ENCODE measurements at places on chromosomes 1 and 21.

DNA sequence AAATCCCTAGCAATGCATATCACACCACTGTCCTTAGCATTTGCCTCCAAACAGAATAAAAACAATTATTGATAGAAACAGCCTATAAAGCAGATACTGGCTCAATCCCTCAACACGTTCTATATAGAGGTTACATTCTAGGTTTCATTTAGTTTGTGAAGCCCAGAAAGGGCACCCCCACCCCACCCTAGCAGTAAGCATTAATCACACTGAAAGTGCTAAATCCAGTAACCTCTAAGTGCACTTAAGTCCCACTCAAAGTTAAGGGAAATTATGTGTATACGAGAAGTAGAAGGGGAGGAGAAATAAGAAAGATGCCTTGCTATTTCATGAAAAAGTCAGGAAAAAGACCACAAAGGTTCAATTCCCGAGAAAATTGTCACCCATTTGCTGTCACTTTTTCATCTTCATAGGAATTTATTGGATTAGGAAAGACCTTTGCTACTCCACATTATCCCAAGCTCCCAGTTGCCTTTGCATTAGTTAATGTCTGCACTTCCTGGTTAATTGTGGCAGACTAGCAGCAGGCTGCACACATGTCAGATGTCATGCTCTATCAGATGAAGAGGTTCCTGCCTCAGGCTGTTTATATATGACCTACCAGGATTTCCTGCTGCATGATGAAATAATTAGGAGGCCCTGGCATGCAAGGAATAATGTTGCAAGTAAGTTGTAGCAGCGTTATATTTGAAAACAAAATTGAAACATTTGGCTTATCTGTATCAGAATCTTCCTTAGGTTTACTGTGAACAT is 54.5 kb upstream of the LHX8 start:
- DNase-seq = no peak

- DNase-seq = no peak
Observed at GRCh38 chr1:45403298-45403697, 63.1 kb upstream of the MUTYH start.

GRCh38 chr1:244449936-244450508 is 1.7 kb downstream of the ADSS2 start:
- no peak for DNase-seq

- DNase-seq = no peak
Observed at GRCh38 chr1:6472391-6472790, 6.4 kb upstream of the TNFRSF25 start.

DNA sequence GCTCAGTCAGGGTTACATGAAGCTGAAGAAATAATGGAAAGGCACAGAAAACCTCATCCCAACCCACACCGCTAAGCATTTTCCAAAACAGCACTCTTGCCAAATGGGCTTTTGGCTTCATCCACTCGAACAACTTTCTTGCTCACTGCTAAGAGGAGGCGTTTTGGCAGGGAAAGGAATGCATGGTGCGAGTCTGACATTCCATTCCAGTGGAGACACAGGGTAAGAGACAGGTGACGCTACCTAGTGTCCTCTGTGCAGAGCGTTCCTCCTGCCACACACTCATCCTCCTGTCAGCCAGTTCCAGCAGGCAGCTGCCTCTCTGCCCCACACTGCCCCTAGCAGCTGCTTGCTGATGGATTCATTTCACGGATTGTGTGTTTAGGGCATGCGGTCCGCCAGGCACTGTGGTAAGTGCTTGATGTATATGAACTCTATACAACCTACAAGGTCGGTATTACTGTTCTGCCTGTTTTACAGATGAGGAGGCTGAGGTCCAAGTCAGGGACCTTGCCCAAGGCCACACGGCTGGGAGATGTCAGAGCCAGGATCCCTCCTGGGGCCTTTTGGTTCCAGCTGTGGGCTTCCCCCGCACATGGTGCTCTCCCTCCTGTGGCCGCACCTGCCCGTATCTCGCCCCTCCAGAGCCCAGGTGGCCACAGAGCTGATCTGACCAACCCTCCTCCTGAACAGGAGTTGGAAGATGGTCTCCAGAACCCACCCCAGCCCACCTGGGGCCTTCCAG is 25.7 kb upstream of the BACE2 start:
- DNase-seq = no peak

DNA sequence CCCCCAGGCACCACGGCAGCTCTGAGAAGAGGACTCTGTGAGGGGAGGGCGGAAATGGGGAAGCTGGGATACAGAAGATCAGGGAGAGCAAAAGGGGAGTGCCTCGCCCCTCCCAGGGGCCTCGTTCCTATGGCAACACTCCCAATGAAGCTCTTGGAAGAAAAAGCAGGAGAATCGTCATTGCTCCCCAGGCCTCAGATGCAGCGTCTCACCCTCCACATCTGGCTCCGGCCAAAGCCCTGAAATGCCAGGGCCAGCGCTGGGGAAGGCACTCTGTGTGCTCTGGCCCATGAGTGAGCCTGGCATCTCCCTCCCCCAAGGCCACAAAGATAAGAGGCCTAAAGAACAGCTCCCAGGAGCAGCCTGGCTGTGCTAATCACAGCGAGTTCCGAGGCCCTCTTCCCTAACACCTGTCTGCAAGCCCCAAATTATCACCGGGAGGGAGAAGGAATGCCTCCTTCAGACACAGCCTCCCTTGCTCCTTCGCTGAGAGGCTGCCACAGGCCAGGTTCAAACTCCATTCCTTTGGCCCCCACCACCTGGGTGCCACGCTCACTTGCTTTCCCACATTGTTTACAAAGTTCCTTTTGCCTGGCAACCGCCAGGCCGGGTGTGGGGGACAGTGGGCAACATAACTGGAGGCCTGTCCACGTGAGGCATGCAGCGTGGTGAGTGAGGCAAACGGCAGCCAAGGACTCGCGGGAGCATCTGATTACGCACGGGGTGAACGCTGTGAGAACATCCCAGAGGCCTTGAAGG is 27.8 kb downstream of the ECE1 start:
- DNase-seq = no peak

DNA sequence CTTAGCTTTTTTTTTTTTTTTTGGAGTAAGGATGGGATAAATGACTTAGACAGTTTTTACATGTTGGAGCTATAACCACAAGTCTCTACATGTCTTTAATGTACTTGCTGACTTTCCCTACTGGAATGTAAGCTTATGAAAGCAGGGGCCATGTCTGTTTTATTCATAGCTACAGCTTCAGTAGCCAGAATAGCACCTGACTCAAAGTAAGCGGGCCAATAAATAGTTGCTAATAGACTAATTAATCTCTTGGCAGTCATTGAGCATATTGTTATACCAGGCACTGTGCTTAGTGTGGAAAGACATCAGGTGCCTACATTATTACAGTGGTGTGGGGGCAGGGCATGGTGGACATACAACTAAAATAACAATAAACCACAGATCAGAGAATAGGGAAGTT is 84.4 kb upstream of the HOOK1 start:
- DNase-seq = no peak

DNA sequence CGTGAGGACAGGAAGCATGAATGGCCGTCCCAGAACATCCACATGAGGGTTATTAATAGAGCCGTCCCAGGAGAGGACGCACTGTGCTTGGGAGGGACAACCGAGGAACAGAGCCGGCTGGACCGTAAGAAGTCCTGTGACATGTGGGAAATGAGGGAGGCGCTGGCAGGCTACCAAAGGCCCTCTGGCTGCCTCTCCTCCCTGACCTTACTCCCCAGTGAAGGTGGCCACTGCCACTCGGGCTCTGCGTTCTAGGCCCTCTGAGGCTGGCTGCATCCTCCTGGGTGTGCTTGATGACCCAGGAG is 15.5 kb upstream of the NPPB start:
- no peak for DNase-seq

GRCh38 chr1:9868244-9868590 is 41.9 kb downstream of the CTNNBIP1 start:
- no peak for DNase-seq

DNA sequence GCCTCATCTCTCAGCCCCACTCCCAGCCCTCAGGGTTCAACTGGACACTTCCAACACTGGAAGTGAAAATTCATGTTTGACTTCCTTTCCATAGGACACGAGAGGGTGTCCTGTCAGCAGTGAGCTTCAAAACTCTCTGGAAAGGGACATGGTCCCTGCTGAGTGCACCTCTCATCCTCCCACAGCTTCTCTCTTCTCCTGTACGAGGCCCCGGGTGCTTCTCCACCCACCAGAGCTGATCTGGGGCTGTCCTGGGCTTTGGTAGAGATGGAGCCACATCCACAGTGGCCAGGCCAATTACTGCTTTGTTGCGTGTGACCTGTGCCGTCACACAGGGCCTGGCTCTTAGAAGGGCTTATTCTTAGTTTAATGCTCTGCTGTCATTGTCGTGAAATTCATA is 182.3 kb downstream of the RRAGC start:
- DNase-seq = no peak
